AG09319 (cell line): ENCODE measurements at places on chromosomes 3 and 15.

DNA sequence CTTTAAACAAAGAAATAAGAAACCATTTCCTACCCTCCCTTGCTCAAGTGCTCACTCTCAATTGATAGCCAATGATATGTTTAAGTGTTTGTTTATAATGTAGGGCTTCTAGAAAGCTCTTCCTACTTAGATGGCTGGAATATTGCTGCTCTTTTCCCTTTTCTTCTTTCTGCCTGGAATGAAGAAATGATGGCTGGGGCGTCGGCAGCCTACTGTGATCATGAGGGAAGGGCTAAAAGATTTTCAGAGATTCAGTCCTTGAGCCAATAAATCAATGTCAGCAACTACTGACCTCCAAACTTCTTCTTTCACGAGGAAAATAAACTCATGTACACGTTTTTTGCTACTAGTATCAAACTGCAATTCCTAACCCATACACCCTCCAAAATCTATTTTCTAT, 2.1 kb upstream of the GPR27 start:
- DNase-seq: no peak

GRCh38 chr15:25508369-25509002, 69.7 kb upstream of the UBE3A start:
- peak; percentile 8 for DNase-seq

- DNase-seq: no peak
Measured at GRCh38 chr15:22907161-22907950, 68.9 kb downstream of the NIPA2 start.

DNA sequence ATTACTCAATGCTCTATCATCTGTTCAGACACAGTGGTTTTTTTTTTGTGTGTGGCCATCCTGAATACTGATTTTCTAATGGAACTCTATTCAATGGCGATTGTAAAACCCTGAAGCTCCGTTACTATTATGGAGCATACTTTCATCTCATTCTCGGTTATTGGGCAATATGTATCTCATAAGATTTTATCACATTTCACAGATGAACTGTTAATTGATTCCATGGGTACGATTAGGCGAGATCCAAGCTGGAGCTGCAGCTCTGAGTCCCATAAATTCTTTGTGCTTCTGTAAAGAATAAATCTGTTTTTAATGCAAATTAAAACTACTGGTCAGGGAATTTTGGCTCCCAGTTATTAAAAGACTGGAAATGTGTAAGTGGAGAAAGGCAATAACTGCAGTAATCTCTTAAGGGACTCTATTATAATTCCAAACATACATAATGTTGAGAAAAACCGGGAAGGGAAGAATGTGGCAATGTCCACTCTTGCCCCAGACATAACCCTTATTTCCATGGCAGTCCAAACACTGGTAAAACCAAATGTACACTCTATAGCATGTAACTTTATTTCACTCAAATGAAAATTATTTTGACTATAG, 82.2 kb downstream of the GREM1 start:
- DNase-seq: no peak

DNA sequence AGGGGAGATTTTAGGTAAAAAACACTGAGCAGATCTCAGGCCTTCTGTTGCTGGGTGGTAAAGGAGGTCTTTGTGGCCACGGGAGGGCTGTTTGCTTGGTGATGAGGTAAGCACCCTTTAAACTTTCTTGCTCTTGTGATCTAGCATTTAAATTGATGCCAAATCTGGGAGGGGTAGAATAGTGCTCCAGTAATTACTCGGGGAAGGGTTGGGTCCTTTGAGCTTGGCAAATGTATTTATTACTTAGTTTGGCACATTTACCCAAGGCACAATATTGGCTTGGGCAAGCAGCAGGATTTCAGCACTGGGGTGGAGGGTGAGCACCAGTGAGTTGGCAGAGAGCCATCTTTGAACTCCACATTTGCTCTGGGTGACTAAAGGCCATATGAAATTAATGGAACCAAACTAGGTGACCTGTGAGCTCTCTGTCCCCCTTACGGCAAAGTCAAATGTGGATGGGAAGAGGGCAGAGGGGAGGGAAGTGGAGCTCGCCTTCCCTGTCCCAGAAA, 185.9 kb upstream of the ONECUT1 start:
- DNase-seq: no peak

GRCh38 chr3:17118771-17119170, 234.0 kb downstream of the PLCL2 start:
- DNase-seq: no peak

- no peak for DNase-seq
Measured at GRCh38 chr3:30393079-30393478, 213.3 kb upstream of the TGFBR2 start.

DNA sequence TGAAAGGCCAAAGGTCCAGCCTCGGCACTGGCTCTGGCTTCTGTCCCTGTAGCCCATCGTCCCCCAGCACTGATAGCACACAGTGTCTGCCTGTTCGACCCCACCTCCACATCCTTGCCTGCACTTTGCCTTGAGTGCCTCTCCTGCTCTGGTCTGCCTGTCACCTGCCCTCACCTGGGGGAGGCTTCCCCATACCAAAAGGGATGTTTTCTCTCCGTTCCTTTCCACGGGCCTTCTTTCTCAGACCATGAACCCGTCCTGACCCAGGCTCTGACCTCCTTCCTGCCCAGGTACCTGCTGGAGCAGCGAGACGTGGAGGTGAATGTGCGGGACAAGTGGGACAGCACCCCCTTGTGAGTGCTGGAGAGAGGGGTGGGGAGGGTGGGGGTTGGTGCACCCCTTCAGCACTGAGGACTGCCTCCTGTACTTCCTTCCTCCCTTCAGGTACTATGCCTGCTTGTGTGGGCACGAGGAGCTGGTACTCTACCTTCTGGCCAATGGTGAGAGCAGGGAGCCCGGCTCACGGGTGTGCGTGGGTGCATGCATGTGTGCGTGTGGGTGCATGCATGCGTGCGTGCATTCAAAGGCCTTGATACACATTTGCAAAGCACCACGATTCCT, 1.5 kb downstream of the ABTB1 start:
- no peak for DNase-seq

GRCh38 chr3:11305509-11305908, 33.3 kb downstream of the ATG7 start:
- DNase-seq: no peak

DNA sequence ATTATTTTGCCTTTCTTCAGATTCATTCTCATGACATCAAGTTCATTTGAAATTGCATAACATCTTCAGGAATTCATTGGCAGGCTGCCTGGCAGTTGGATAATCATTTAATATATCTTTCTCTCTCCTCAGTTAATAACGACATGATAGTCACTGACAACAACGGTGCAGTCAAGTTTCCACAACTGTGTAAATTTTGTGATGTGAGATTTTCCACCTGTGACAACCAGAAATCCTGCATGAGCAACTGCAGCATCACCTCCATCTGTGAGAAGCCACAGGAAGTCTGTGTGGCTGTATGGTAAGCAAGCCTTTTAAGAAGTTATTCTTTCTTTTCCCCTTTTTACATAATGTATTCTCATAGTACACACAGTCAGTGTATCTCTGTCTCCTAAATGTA, 38.2 kb downstream of the TGFBR2 start:
- peak; percentile 37 for DNase-seq

DNA sequence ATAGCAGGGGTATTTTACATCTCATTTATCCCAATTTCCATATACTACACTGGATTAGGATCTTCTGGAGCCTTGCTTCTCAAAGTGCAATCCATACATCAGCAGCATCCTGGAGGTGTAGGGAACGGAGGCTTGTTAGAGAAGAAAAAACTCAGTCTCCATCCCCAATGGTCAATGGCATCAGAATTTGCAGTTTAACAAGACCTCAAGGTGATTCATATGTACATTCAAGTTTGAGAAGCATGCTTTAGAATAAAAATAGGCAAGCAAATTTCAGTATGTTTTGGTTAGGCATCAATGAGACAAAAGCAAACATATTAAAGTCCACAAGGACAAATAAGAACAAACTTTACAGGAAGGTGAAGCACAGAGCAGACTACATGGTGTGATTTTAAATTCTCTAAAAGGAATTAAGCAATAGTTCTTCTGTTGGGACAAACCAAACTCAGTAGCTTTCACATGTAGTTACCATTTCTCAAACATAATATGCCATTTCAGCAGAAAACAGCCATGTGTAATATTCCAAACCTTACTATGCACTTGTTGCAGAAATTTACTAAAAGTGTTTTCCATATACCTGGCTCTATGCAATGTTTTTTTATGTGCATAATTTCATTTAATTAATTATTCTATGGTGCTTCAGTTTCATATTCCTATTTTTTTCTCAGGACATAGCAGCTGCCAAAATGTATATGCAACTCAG, 360.3 kb upstream of the NECTIN3 start:
- DNase-seq: no peak

- no peak for DNase-seq
Measured at GRCh38 chr15:38115121-38115520, 137.5 kb upstream of the SPRED1 start.

DNA sequence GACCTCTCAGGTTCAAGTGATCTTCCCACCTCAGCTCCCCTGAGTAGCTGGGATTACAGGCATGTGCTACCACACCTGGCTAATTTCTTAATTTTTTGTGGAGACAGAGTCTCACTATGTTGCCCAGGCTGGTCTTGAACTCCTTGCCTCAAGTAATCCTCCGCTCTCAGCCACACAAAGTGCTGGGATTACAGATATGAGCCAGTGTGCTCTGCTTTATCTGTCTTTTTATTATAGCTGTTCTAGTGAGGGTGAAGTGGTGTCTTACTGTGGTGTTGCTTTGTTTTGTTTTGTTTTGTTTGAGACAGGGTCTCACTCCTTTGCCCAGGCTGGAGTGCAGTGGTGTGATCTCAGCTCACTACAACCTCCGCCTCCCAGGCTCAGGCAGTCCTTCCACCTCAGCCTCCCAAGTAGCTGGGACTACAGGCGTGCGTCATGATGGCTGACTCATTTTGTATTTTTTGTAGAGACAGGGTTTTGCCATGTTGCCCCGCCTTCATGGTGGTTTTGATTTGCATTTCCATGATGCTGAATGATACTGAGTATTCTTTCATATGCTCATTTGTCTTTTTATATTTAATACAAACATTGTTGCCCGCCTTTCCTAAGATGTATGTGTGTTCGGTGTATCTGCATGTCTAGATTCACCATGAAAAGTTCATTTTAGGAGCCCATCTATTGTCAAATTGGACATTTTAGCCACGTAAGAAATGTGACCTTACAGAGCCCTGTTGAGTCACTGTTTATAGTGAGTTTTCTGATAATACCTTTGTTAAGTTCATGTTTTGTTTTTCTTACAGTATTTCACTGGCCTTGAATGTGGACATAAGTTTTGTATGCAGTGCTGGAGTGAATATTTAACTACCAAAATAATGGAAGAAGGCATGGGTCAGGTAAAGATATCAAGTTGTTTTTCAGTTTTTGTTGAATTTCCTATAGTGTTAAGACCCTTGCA, 80.6 kb downstream of the ARIH1 start:
- peak; percentile 4 for DNase-seq

DNA sequence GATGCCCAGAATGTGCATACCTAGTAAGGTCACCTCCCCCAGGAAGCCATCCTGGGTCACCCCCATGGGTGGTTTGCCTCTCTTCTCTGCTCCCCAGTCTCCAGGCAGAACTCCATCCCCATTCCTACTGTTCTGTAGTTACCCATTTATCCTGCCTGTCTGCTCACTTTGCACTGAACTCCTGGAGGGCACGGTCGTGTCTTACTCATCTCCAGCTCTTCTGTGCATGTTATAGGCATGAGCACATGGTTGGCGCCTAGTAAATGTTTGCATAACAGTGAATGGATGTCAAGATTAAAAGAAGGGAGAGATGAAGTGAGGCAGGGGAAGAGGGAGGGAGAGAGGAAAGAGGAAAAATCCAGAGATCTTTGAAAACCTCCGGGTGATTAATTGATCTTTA, 208.4 kb upstream of the TRIM42 start:
- DNase-seq: no peak

DNA sequence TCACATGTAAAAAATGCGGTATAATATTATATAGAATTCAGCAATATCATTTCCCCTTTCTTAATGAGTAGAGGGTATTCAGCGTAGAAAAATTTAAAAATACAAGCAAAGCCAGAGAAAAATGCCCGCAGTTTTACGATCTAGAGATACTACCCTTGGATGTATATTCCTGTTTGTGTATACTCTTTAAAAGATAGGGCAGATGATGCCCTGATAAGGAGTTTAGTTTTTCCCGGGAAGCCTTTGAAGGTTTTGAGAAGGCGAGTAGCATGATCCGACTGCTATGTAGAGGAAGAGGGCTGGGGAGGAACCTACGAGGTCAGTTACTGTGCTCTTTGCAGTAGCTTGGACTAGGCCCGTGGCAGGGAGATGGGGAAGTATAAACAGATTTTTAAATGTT, 1.2 kb downstream of the YEATS2 start:
- no peak for DNase-seq

DNA sequence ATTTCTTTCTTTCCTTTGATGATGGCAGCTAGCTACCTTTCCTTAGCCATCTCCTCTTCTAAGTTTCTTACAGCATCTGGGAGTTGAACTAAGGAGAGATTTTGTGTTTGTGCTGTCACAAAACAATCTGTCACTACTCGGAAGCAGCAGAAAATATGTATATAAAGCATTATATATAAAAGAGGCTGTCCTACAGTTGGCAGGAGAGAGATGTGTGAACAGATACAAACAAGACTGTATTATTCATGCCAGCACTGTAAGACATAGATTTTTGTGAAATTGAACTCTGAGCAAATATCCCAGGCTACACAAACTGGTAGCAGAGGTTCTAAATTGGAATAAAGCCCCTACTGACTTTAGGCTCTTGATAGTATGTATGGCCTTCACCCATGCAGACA, 577.5 kb upstream of the NECTIN3 start:
- DNase-seq: no peak

- peak; percentile 46 for DNase-seq
Measured at GRCh38 chr3:86988235-86988634, 2.7 kb downstream of the VGLL3 start.

GRCh38 chr3:54810401-54810800, 117.5 kb downstream of the LRTM1 start:
- DNase-seq: no peak

- DNase-seq: no peak
Measured at GRCh38 chr3:71986606-71987005, 201.7 kb upstream of the PROK2 start.

DNA sequence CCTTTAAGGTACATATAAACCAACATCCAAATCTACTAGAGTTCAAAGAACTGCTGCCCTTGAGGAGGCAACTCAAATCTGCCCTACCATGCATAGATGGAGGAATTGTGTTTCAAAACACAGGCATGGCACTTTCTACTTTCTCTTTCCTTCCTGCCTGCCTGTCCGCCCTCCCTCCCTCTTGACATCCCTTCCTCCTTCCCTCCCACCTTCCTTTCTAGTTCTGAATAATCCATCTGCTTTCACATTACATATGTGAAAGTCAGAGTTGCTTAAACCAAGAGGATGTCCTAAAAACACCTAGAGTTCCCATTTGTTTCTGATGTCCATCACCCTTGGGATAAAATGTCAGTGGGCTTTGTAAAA, 537.6 kb downstream of the FOXP1 start:
- no peak for DNase-seq

DNA sequence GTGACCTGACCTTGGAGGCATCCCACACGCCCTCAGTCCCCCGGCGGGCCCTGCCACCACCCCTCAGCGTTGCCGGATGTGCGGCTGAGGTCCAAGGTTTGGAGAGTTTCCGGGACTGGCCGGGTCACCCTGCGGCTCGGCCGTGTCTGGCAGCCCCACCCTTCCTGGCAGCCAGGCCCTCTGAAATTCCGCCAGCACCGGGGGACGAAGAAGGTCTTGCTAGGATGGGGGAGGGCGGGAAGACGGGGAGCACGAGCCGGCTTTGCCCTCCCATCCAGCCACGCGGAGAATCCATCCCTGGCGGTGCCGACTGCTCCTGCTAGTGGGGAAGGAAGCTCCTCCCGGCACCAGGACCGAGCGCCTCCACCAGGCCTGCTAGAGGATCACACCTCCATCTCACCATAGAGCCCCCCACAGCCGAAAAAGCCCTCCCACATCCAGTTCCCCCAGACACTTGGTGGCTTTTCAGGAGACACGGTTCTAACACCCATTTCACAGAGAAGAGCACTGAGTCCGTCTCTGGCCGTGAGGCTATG, 81.5 kb downstream of the CPN2 start:
- no peak for DNase-seq
